ENCODE measurements at places on chromosomes 5 and 9.
A peak's percentile ranks its signal among the peaks of the same experiment; 100 is the strongest.

- no peak for DNase-seq
Measured at GRCh38 chr5:65818592-65818991, 96.6 kb downstream of the NLN start.

DNA sequence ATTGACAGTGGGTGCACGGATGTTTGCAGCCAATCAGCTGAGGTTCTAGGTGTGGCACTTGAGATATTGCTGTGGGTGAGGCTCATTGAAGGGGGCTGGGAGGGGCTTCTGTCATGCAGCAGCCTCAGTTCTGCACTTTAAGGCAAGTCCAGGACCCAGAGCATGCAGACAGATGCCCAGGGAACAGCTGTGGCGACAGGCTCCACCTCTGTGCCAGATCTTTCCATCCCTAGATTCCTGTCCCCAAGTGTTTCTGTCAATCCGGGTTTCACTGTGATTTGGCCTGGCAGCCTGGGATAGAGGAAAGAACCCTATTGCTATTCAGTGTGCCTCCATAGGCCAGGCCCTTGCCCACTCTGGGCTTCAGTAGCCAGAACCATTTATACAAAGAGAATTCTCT, 20.8 kb upstream of the CERCAM start:
- DNase-seq = no peak

- DNase-seq = peak; percentile 5
Measured at GRCh38 chr9:35605351-35606137, 482 bp downstream of the TESK1 start.

- DNase-seq = no peak
Measured at GRCh38 chr9:35236692-35237091, 74.9 kb downstream of the UNC13B start.

- DNase-seq = no peak
Measured at GRCh38 chr9:126842977-126843799, 17.3 kb upstream of the ZBTB34 start.

DNA sequence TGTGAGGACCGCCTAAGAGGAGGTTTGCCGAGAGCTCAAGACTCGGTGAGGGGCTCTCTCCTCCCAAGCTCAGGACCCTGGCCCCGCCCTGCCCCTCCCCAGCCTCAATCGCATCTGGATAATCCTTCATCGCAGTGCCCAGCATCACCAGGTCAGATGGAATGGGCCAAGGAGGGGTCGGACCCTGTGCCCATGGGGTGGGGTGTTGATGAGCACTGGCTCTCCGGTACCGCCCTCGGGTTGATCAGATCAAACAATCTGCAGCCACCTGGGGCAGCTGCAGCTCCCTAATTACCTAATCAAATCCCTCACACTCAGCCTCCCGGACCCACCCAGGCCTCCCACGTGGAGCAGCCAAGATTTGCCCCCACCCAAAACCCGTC, 24.4 kb upstream of the TDRD7 start:
- DNase-seq = no peak

DNA sequence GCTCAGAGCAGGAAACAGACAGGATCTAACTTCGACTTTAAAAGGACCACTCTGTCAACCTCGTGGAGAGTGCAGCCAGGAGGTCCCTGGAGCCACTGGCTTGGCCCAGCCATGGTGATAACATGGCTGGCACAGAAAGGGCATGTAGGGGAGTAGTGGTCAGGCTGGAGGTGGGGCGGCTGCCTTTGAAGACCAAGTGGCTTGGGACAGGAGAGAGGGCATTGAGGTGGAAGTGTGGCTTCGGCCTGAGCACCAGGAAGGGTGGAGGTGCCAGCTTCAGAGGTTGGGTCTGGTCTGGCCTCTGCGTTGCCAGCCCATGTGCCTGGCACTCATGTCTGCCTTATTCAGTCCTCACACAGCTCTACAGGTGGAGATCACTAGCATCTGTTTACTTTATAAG, 270.0 kb downstream of the NSG2 start:
- no peak for DNase-seq

DNA sequence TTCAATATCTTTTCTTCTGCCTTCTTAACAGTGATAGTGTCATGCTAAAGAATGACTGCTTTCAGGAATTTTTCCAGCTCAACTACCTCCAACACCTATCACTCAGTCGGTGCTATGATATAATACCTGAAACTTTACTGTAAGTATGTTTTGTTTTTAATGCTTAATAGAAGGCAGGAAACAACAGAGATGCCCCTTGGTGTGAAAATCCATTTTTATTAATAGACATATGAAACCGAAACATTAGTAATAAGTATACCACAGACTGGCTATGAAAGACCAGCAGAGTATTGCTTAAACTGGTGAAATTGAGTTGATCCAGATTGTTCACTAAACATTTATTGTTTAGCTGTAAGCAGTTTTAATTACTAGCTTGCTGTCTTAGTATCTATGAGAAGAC, 25.2 kb downstream of the SKP2 start:
- DNase-seq = no peak

DNA sequence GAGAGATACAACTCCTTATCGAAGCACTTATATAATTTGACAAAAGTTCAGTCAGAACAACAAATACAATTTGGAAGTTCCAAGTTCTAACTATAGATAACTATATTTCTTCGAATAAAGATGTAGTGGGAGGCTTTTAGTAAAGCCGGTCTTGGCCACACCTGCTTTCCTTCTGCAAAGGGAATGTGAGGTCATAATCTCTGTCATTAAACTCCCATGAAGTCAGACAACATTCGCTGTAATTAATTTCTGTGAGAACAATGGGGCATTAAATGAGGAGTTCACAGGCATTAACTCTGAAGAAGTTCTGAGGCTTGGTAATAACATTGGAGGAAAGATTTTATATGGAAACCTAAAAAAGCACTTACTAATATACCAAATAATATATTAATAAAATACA, 67.5 kb downstream of the MCTP1 start:
- DNase-seq = no peak

All from cardiac fibroblast (primary cell).